Activated naive CD4-positive, alpha-beta T cell treated with anti-CD3 and anti-CD28 coated beads, Interleukin-2, amount 10 ng/mL, durations not matched to agents 7 days and 5 days (primary cell): ENCODE measurements at places on chromosomes 12 and 14.

- DNase-seq, result no peak
Observed at GRCh38 chr14:95222151-95222631, 64.9 kb upstream of the DICER1 start.

- no peak for DNase-seq
Observed at GRCh38 chr14:92539875-92540274, 26.3 kb downstream of the RIN3 start.

- no peak for DNase-seq
Observed at GRCh38 chr12:43352001-43352400, 200.0 kb downstream of the ADAMTS20 start.

- DNase-seq, result no peak
Observed at GRCh38 chr12:90024262-90024661, 315.6 kb upstream of the ATP2B1 start.

DNA sequence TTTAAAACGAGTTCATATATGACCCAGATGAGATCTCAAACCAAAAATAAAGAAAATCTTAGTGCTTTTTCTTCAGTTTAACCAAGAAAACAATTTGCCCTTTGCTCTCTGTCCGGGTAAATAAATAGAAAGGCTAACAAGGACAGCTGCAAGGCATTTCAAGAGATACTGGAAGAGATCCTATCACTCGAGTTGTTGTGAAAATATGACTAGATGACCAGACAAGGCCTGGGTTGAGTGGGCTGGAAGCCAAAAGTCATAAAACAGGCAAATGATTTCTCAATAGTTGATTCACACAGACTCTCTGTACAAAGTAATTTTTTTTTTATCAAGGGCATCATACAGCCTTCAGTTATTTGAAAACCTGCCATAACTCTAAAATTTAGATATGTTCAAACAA is 55.9 kb upstream of the AVPR1A start:
- no peak for DNase-seq

- DNase-seq, result no peak
Observed at GRCh38 chr14:66009089-66009488, 477.1 kb upstream of the CCDC196 start.

GRCh38 chr12:26906704-26907103 is 31.1 kb downstream of the INTS13 start:
- DNase-seq, result no peak
